ENCODE measurements at places on chromosomes 12 and 14. TPM values are rescaled to one million over a fixed set of nuclear protein-coding genes. Genes with fewer than 3 reads are reported as not detected.

- no peak overlapping the region for H3K27ac ChIP-seq
- H3K4me1 ChIP-seq = peaks cover 2% of the 10 kb centered on the region
- DNase-seq = no peak
- no peak overlapping the region for H3K4me3 ChIP-seq
These were observed 9.7 kb upstream of the PEBP1 start for GRCh38 chr12:118126119-118126757.

PRR4 gene
- not detected for total RNA-seq

DNA sequence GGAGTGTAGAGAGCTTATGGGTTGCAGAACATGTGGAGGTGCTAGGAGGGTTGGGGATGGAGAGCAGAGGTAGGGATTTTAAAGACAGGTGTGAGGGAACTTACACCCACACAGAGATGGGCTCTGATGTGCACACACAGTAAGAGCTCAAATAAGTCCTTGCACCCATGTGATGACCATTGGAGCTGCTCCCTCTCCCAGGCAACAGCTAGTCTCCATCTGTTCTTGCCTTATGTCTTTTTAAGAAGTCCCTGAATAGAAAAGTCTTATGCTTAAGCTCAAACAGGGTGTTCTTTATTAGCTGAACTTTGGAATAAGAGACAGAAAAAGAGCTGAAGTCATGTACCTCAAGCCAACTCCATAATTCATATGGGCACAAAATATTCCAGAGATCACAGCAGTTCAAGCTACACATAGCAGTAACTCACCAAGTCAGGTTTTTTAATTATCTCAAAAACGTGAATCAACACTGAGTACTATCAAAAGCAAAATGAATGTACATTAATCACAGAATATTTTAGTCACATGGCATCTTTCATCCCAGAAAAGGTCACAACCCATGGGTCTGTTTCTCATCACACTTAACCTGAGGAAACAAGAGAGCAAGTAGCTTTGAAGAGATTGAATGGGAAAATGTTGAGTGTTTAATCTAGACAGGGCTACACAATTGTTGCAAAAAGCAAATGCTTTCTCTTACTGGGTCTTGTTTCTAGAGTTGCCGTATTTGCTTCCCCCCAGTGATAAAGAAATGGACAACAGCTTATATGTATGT is 1513.6 kb upstream of the SEL1L start:
- DNase-seq = no peak
- H3K27ac ChIP-seq = no peak overlapping the region
- no peaks in the 10 kb centered on the region for H3K4me1 ChIP-seq
- no peaks in the 10 kb centered on the region for H3K27me3 ChIP-seq
- no peaks in the 10 kb centered on the region for H3K36me3 ChIP-seq

- no peak for DNase-seq
- H3K4me1 ChIP-seq = no peaks in the 10 kb centered on the region
- H3K27me3 ChIP-seq = peaks cover 1% of the 10 kb centered on the region
- H3K4me3 ChIP-seq = no peak overlapping the region
- H3K36me3 ChIP-seq = no peaks in the 10 kb centered on the region
- H3K27ac ChIP-seq = no peak overlapping the region
These were observed 53.9 kb upstream of the ATP2A2 start for GRCh38 chr12:110227138-110227537.

DNA sequence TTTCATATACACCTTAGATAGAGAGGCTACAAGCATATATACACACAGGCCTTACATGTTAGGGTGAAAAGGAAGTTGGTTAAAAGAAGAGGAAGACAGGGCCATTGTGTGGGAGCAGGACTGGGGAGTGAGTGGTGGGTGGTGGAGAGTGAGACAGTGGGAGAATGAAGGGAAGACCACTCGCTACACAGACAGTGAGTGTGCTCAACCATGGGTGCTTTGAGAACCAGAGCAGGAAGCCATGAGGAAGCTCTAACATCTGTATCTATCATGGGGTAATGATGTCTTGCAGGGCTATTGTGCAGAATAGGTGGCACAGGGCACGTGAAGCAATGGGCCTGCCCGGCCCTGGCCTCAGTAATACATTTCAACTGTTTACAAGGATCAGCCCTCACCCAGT is 11.4 kb upstream of the KRT74 start:
- DNase-seq = no peak
- H3K27ac ChIP-seq = no peak overlapping the region
- no peak overlapping the region for H3K4me3 ChIP-seq
- H3K4me1 ChIP-seq = peaks cover 22% of the 10 kb centered on the region
- H3K36me3 ChIP-seq = no peaks in the 10 kb centered on the region

- no peak overlapping the region for H3K27ac ChIP-seq
- no peaks in the 10 kb centered on the region for H3K36me3 ChIP-seq
- no peak overlapping the region for H3K4me3 ChIP-seq
- no peak for DNase-seq
- peaks cover 5% of the 10 kb centered on the region for H3K27me3 ChIP-seq
- no peaks in the 10 kb centered on the region for H3K4me1 ChIP-seq
These were observed 145.3 kb upstream of the DCN start for GRCh38 chr12:91327889-91328288.

All from activated CD4-positive, alpha-beta memory T cell treated with anti-CD3 and anti-CD28 coated beads for 36 hours (primary cell).